Mesothelial cell of epicardium (in vitro differentiated cells): ENCODE measurements at places on chromosomes 16 and 17. TPM values are rescaled to one million over a fixed set of nuclear protein-coding genes. Genes with fewer than 3 reads are reported as not detected.

The IL21R gene
- total RNA-seq: 0.09 to 0.22 TPM (median 0.13 TPM) in 3 replicates

The KRTAP9-4 gene
- total RNA-seq: not detected in 3 replicates

The SEZ6L2 gene
- total RNA-seq: 28.8 to 30.4 TPM (median 29.1 TPM) in 3 replicates

The OSGIN1 gene
- 2.2 to 2.5 TPM (median 2.3 TPM) in 3 replicates for total RNA-seq

The MYL11 gene
- 1.4 to 4.4 TPM (median 2.8 TPM) in 3 replicates for total RNA-seq

The VTN gene
- total RNA-seq: 0.47 to 0.51 TPM (median 0.50 TPM) in 3 replicates

The CEP295NL gene
- 3.2 to 4.2 TPM (median 3.8 TPM) in 3 replicates for total RNA-seq

The P2RX5 gene
- 0.18 to 0.66 TPM (median 0.24 TPM) in 3 replicates for total RNA-seq

The CCR7 gene
- total RNA-seq: 0.09 TPM in 1 of 3 replicates, not detected in the others

The B3GNT9 gene
- total RNA-seq: 20.1 to 21.4 TPM (median 20.6 TPM) in 3 replicates

The SMIM36 gene
- total RNA-seq: not detected in 3 replicates

The HAGHL gene
- total RNA-seq: 6.4 to 8.6 TPM (median 7.4 TPM) in 3 replicates

The CDT1 gene
- total RNA-seq: 14.1 to 15.9 TPM (median 14.6 TPM) in 3 replicates

The SP6 gene
- 15.9 to 17.6 TPM (median 16.0 TPM) in 3 replicates for total RNA-seq

The NPIPA2 gene
- total RNA-seq: 11.2 to 17.9 TPM (median 11.5 TPM) in 3 replicates

The CANT1 gene
- total RNA-seq: 64.2 to 79.3 TPM (median 68.2 TPM) in 3 replicates

The KRTAP2-3 gene
- total RNA-seq: 0.45 to 0.91 TPM (median 0.69 TPM) in 3 replicates

The SOST gene
- 0.23 to 0.33 TPM (median 0.27 TPM) in 3 replicates for total RNA-seq

The TBC1D3E gene
- total RNA-seq: not detected in 3 replicates

The ADCY7 gene
- total RNA-seq: 23.5 to 25.7 TPM (median 24.8 TPM) in 3 replicates

The CES3 gene
- total RNA-seq: 4.8 to 5.4 TPM (median 5.1 TPM) in 3 replicates

The SEZ6 gene
- total RNA-seq: not detected in 3 replicates

The TMIGD1 gene
- not detected in 3 replicates for total RNA-seq

The KRT17 gene
- total RNA-seq: 221 to 238 TPM (median 232 TPM) in 3 replicates

The E4F1 gene
- total RNA-seq: 29.3 to 36.3 TPM (median 33.0 TPM) in 3 replicates

The CCL18 gene
- total RNA-seq: not detected in 3 replicates

The CTRB2 gene
- not detected in 3 replicates for total RNA-seq

The TAC4 gene
- not detected in 3 replicates for total RNA-seq

The TBC1D26 gene
- 2.8 to 3.8 TPM (median 2.8 TPM) in 3 replicates for total RNA-seq

The CCT6B gene
- 3.2 to 3.5 TPM (median 3.3 TPM) in 3 replicates for total RNA-seq

The MYL4 gene
- 1.0 to 1.6 TPM (median 1.1 TPM) in 3 replicates for total RNA-seq

The MPRIP gene
- 224 to 228 TPM (median 225 TPM) in 3 replicates for total RNA-seq

The KCNJ18 gene
- not detected in 3 replicates for total RNA-seq

The DNAH17 gene
- total RNA-seq: 0.14 to 0.87 TPM (median 0.22 TPM) in 3 replicates

The IL17C gene
- total RNA-seq: 0.23 TPM in 1 of 3 replicates, not detected in the others

The CX3CL1 gene
- 2.3 to 3.1 TPM (median 2.5 TPM) in 3 replicates for total RNA-seq

The FAM171A2 gene
- total RNA-seq: 58.0 to 64.7 TPM (median 60.7 TPM) in 3 replicates

The NPIPA1 gene
- 261 to 262 TPM (median 262 TPM) in 3 replicates for total RNA-seq

The DNAAF1 gene
- total RNA-seq: 0.18 to 0.47 TPM (median 0.22 TPM) in 3 replicates

The UTP4 gene
- total RNA-seq: 45.0 to 49.4 TPM (median 48.0 TPM) in 3 replicates

The ADORA2B gene
- 3.8 to 4.6 TPM (median 4.5 TPM) in 3 replicates for total RNA-seq

The HSD17B2 gene
- total RNA-seq: 2.7 to 3.1 TPM (median 2.7 TPM) in 3 replicates

The C16orf86 gene
- 1.2 to 2.0 TPM (median 1.8 TPM) in 3 replicates for total RNA-seq

The DRC3 gene
- 2.9 to 3.2 TPM (median 3.2 TPM) in 3 replicates for total RNA-seq

The TEDC2 gene
- 14.5 to 16.0 TPM (median 14.7 TPM) in 3 replicates for total RNA-seq

The LGALS9C gene
- total RNA-seq: not detected in 3 replicates

The PPP1R1B gene
- total RNA-seq: 0.58 to 0.75 TPM (median 0.75 TPM) in 3 replicates

The KRTAP2-2 gene
- total RNA-seq: not detected in 3 replicates

The SERPINF2 gene
- 0.32 to 0.63 TPM (median 0.44 TPM) in 3 replicates for total RNA-seq

The HS3ST3A1 gene
- total RNA-seq: 8.8 to 10.2 TPM (median 10.2 TPM) in 3 replicates

The TP53TG3B gene
- not detected in 3 replicates for total RNA-seq

The GNPTG gene
- 47.8 to 52.9 TPM (median 48.4 TPM) in 3 replicates for total RNA-seq

The CALB2 gene
- total RNA-seq: 0.22 to 0.51 TPM (median 0.25 TPM) in 3 replicates

The HSF5 gene
- 0.05 to 0.09 TPM in 2 of 3 replicates, not detected in the other for total RNA-seq
